ENCODE measurements at places on chromosomes 11 and 22.

DNA sequence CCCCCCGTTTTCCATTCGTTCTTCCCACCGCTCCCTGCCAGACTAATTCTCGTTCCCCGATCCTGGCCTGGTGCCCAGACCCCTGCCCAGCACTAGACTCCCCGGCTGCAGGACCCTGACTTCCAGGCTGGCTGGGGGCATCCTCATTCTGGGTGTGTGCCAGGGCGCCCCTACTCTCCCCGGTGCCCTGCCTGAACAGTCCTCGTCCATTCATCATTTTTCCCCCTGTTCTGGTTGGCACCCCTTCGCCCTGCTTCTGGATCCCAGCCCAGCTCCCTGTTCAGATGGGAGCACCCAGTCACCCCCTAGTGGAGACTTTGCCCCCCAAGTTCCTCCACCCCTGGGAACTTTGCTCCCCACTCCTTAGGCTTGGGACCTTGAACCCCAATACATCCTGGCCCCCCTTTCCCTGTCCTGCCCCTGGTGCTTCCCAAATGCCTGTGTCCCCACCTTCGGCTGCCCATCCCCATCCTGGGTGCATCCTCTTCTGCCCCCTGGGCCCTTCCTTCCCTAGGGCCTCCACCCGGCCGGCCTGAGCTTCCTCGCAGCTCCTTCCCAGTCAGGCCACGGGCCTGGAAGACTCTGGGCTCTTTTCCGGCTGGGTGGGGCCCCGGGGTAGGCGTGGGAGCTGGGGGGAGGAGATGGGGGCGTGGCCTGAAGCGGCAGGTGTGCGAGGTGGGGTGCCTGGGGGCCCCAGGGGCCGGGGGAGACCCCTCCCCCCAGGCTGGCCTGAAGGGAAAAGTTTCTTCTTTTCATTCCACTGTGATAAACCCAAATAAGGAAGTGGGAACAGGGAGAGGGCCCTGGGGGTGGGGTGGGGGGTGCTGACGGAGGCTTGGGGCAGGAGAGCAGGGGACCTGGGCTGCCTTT lies 908 bp downstream of the PLCB3 start:
- no peak for DNase-seq

DNA sequence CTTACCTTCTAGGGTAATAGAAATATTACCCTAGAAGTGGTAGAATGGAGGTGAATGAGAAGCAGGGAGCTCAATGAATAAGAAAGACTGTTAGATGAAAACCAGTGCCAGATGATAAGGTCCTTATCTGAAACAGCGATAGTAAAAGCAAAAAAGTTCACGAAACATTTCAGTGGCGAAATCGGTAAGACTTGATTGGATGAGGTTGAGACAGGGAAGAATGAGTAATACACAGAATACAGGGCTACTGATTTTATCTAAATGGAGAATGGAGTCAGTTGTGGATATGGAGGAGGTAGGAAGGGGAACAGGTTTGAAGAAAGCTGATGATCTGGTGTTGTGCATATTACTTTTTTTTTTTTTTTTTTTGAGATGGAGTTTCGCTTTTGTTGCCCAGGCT lies 96.5 kb downstream of the GALNT18 start:
- no peak for DNase-seq

GRCh38 chr11:73965076-73965763 lies 14.4 kb downstream of the DNAJB13 start:
- no peak for DNase-seq

DNA sequence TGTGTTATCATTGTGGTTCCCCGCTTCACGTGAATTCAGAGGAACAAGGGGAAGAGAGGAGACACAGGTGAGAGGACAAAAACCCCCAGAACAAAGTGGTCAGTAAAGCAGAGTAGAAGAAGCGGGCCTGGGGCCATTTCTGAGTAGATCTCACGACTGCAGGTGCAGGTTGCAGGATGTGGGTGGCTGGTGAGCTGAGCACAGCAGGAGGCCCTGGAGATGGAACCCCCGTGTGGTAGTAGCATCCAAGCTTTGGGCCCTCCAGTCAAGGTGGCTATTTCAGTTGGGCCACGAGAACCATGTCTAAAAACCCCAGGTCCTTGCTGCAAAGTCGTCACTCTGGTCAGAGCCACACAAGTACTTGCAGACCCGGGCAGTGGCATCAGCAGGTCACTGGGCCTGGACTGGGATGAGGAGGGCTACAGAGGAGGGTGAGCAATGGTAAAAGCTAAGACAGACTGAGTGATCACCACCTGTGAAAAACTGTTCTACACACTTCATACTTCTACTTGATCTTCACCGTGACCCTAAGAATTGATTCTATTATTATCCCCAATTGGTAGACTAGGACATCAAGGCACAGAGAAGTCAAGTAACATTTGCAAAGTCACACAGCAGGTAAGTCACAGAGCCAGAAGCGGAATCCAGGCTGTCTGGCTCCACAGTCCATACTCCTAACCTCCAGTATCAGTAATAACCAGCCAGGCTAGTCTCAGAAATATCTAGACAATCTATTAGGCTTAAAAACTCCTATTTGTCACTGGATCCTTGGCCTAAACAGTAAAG lies 43.8 kb downstream of the SLC1A2 start:
- DNase-seq, result no peak

DNA sequence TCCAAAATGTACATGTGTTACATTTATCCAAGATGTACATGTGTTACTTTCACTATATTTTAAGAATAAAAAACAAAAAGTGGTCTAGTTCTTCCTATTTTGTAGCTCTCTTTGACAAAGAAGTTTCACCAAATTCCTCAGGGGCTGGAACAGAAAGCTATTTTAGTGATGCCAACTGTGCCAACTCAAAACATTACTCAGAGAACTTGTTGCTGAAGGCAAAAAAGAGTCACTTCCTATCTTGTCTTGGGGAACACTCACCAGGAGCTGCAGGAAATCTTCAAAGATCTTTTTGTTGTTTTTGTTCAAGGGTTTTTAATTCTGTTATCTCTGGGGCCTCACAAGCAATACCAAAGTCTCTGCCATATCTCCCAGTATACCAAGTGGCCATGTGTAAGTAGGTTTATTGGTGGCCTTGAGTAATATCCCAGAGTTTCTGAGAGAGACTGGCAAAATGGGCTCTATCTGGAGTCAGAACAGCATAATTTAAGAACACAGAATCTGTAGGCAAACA lies 13.6 kb upstream of the EED start:
- no peak for DNase-seq

DNA sequence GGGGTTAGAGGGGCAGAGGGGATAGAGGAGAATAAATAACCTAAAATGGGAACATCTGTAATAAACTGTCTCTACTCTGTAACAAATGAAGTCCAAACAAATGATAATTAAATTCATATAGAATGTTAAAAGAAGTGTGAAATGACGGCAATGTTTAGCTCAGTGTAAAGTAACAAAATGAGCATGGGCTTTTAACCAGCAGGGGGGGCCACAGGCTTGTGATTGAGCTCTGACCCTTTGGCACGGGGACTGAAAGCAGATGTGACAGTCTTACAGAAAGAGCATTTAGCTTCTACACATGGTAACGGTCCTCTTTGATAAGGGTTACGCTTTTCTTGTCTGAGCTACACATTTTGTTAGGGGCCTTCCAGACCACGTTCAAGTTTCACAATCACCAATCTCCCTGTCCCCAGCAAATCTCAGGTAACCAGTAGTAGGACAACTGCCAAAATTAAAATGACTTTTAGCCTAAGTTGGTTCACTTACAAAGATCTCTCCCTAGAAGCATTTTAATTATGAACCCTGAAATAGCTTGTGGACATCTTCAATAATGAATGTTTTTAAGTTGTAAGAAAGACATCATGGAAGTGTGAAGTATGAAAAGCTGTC lies 262.5 kb downstream of the DCDC1 start:
- peak; percentile 64 for DNase-seq

DNA sequence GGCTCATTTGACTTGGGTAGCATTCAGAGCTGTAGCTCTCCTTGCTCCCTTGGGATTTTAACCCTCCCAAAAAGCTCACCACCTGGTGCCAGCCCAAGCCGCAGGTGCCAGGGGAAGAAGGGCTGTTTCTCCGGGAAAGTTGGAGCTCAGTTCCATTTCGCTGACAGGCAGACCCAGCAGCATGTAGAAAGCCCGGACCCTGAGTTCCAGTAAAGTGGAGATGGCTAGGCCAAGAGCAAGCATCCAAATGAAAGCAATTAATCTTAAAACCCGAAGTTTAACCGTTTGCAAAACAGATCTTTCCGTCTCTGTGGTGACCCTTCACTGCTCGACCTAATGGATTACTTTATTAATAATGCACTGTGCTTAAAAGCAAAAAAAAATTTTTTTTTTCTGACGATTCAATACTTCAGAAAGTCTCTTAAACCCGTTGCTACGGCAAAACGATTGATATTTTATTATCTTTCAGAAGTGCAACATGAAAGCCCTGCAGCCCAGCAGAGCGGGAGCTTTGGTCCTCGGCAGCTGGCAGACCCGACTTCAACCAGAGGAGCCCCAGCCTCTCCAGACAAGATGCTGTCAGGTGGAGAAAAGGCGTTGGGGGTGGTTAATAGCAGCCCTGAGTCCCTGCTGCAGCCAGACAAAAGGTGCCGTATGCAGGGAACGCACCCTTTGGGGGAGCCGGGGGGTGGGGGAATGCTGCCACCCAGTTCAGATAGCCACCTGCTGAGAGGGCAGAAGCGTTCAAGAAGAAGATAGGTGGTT lies 3.3 kb downstream of the LMO1 start:
- DNase-seq, result no peak

DNA sequence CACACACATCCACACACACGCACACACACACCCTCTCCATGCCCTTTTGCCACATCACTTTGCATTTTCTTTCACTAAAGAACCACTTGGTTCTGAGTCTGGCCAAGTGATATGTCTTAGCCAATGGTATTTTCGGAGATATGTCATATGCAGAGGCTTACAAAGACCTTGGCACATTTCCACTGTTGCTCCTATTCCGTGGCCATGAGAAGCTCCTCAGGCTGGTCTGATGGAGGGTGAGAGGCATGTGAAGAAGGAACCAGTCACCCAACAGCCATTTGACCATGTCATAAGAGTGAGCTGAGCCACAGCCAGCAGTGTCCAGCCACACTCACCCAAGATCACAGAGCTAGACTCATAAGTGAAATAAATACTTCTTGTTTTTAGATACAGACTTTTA lies 212.6 kb upstream of the NAV2 start:
- DNase-seq, result no peak

DNA sequence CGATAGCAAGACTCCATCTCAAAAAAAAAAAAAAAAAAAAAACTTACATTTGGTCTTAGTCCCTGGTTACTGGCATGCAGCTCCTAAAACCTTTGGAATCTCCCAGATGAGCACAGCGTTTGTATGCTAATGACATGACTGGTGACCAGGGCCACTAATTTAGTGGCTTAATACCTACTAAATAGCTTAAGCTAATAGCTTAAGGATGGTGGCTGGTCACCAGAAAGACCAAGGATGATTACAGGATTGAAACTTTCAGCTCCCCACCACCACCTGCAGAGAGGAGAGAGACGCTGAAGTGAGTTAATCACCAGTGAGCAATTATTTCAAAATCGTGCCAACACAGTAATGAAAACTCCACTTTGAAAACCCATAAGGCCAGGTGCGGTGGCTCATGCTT lies 37.1 kb downstream of the DENND5A start:
- no peak for DNase-seq

GRCh38 chr22:47401976-47402770 lies 639.7 kb downstream of the TBC1D22A start:
- no peak for DNase-seq

GRCh38 chr11:15035283-15035682 lies 38.1 kb upstream of the CALCB start:
- DNase-seq, result no peak

DNA sequence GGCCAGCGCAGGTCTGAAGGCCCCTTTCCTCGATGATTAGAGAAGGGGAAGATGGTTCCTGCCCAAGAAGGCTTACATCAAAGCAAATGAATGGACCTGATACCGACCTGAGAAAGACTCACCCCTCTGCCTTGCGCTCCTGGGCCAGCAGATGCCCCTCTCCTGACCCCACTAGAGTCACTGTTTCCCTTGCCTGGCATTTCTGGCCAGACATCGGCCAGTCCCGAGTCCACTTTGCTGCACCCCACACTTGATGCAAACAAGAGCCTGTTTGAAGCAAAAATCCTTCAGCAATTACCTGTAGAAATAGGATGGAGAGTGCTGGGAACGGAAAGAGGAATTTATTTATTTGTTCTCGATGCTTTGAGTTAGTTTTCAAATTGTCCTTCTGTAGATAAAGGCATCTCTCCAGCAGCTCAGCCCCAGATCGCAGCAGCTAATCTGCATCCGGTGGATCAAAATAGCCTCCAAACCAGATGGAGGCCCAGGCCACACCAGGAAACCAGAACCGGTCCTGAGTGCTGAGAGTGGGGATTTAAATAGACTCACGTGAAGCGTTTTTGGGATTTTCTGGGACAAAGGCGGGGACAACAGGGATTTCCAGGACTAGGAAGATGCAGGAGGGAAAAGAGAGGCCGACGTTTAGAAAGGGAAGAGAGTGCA lies 148.6 kb downstream of the TRIM29 start:
- DNase-seq, result no peak

DNA sequence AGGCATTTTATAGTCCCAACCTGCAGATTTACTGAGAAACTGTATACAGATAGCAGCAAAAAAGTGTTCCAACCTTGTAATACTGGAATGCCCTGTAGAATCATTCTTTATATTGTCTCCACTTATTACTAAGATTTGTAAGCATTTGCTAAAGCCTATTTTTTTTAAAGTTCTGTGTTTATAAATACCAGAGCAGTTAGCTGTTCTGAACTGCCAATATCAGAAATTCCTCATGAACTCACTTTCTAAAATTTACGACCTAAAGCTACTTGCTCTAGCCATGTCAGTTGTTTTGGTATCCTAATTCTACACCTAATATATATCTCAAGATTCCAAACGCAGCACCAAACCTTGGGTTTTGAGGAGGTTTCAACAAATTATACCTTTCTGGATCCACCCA lies 103.2 kb downstream of the C11orf65 start:
- no peak for DNase-seq

All from HEK293T (cell line).